ENCODE measurements at places on chromosomes 2 and 18.
A peak's percentile ranks its signal among the peaks of the same experiment; 100 is the strongest.

DNA sequence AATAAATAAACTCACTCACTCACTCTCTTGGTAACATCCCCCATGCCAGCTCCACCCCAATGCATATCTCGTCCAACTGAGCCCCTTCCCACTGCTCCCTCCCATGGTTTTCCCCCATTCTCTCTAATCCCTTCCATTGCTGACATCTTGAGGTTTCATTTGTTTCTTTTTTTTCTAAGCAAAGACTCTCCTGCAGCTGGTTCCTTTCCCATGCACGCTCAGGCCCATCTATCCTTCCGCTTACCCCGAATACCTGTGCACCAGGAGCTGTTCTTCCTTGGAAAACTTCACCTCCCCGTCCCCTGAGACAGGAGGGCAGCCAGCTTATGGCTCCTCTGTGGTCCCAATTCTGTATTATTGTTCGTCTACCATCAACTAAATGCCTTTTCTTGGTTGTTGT lies 41.7 kb upstream of the IGFBP2 start:
- no peak for DNase-seq

DNA sequence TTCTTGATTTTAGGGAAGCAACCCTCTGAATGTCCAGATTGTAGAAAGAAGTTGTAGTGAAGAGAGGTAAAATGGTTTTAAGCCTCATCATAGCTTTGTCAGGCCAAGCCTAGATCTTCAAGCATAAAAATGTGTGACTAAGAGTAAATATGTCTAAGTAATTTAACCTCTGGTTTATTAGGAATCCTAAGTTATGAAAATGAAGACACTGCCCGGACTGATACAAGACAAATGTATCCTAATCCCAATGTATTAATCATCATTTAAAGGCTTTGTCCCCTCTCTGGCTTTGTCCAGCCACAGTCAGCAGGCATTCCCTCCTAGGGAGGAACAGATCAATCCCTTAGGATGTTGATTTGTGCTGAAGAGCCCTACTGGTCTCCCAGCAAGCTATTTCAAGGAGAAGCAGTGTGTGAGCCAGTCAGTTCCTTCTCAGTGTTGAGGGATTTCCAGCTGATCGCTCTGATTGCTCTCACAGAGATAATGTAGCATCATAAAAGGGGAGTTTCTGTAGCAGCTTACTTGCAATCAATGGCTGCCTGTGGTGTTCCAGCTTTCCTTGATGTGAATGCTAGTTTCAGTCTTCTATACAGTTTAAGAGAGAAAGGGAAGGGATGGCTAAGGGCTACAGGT lies 796.1 kb downstream of the EPHA4 start:
- DNase-seq: no peak

DNA sequence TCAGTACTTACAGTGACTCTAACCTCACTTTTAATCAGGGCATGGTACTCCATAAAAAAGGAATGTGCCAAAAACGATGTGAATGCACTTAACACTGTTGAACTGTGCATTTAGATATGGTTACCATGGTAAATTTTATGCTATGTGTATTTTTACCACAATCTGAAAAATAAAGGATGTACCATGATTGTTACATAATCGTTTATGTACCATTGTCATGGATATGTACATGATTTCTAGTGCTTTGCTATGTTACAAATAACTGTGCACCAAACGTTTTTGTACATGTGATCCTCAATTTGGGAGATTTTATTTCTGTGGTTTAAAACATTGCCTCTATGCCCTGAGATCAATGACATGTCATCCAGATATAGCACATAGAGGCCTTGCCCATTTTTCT lies 21.8 kb downstream of the ZNF532 start:
- no peak for DNase-seq

DNA sequence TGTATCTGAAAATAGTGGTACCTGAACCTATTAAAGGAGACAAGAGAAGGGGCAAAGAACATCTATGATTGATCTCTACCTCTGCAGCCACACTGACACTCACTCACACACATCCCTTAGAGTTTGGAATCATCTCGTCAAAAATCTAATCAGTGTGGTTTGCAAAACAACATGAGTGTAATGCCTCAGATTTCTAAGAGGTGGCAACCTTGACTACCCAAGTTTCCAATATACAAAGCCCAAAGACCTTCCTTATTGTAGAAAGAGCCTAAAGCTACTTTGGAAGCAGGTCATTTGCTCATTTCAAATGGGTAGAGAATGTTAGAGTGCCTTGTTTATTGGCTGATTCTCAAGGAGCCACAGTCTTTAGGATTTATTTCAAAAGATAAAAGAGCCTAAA lies 444.9 kb downstream of the ARHGAP15 start:
- DNase-seq: no peak

DNA sequence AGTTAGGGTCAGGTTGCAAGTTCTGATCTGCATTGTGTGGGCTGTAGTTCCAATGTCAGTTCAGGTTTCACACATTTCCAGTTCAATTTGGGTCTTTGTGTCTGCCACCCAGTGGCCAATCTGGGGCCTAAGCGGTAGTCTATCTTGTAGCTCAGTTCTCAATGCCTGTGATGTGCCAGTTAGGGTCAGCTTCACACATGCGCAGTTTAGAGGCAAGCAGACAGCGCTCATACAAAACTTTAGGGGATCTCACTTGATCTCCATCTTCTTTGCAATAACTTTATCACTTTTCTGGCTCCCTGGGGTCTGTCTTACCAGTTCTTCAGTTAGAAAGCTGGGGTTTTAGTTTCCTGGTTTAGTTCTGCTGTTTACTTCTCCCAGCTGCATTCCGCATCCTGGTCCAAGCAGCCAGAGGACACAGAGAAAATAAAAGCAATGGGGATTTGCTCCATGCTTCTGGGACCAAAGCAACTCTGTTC lies 11.0 kb upstream of the ZNF24 start:
- peak; percentile 46 for DNase-seq

GRCh38 chr2:241542278-241542605 lies 16.3 kb upstream of the BOK start:
- no peak for DNase-seq

- peak; percentile 69 for DNase-seq
These were observed at the start of gene SP100 for GRCh38 chr2:230416061-230416721. Gene SP100 (plus strand): TSS chr2:230416201. CDS start chr2:230416297, 96 bp downstream.

GRCh38 chr2:138819964-138820363 lies 39.8 kb upstream of the NXPH2 start:
- DNase-seq: no peak

- no peak for DNase-seq
These were observed 1.6 kb upstream of the GPR17 start for GRCh38 chr2:127644066-127645025.

DNA sequence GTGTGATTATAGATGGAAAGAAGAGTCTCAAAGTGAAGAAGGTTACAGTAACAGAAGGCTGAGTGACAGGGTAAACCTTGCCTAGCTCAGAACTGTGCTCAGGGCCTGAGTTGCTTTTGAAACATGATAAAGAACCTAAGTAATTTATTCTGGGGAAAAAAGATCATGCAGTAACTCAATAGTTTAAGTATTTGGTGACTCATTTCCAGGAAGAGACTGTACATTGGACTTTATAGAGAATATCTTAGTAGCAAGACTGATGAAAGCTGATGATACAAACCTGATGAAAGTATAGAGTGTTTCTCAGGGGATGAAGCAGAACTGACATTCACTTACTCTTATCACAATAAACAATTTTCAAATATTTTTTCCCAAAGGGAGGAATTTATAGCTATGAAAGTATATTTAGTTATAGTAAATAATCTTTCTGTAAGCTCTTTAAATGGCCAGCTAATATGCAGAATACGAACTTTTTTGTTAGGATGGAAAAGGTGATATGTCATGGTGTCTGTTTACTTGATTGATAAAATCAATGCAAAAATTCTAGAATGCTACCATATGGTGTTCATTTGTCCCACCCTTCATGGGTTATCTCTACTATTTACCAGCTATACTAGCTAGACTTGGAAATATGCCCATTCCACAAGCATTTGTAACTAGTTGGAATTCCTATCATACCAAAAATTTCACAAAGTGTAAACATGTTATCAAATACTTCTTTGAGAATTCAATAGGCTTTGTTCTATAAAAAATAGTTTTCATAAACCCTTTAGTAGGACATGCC lies 1265.5 kb upstream of the ACVR2A start:
- no peak for DNase-seq

- DNase-seq: peak; percentile 16
These were observed 22.2 kb downstream of the ZSCAN30 start for GRCh38 chr18:35267809-35268208.

DNA sequence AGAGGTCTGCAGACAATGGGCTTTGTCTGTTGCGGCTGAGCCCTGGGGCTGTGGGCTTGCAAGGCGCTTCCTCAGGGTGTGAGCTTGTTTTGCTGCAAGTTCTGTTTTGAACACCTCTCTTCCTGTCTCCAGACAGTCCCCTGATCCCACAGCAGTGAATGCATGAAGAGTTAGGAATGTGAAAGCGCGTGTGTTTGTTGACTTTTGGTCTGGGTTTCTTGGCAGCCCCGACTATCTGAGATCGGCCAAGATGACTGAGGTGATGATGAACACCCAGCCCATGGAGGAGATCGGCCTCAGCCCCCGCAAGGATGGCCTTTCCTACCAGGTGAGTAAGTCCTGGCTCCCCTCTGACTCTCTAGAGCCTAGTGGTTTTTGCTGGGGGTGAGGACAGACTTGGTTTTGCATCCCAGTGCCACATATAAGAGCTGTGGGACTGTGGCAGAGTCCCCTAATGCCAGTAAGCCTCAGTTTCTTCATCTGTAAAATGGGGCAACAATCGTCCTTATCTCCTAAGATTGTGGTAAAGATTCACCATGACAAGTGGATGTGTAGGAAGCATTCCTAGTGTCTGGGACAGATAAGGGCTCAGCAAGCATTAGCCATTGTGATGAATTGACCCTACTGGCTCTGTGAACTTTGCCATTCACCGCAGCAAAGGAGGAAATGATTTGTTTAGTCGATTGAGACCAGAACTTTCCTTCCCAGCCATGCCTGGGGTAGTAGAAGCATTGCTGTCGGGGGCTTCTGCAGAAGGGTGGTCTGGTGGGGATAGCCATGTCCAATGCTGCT lies 3.0 kb downstream of the LBH start:
- DNase-seq: peak; percentile 45

GRCh38 chr2:127453392-127454171 lies 35.4 kb downstream of the PROC start:
- no peak for DNase-seq

DNA sequence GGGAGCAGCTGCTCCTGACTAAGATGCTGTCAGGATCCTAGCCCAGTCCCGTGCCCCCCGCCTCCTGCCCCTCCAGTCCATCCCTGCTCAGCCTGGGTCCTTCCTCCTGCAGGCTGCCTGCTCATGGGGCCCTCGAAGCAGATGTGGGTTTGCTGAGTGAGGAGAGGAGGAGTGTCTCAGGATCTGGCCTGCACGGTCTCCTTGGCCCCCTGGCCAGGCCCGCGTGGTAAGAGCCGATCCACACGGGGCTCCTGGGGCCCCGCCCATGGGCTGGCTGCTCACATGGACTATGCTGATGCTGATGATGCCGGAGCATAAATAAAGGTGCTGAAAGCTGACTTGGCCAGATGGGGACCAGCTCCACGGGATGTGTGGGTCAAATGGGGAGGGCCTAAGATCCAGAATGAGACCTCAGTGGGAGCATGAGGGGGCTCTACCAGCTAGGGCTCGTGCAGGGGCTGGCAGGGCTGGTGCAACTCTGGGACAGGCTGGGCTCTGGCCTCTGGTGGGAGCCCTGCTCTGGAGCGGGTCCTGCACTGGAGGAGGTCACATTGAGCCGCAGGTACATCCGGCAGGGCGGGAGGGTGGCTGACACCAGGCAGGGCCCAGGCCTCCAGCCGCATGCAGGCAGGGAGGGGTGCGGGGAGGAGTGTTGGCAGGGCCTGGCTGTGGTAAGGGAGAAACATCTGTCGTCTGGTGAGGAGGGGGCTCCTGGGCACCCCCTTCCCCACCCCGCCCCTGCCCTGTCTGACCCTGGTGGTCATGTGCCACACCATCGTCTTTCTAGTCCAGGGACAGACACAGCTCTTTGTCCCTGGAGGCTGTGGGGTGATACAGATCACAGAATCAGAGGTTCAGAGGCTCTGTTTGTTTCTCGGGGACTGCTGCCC lies 275.3 kb upstream of the HDAC4 start:
- no peak for DNase-seq

DNA sequence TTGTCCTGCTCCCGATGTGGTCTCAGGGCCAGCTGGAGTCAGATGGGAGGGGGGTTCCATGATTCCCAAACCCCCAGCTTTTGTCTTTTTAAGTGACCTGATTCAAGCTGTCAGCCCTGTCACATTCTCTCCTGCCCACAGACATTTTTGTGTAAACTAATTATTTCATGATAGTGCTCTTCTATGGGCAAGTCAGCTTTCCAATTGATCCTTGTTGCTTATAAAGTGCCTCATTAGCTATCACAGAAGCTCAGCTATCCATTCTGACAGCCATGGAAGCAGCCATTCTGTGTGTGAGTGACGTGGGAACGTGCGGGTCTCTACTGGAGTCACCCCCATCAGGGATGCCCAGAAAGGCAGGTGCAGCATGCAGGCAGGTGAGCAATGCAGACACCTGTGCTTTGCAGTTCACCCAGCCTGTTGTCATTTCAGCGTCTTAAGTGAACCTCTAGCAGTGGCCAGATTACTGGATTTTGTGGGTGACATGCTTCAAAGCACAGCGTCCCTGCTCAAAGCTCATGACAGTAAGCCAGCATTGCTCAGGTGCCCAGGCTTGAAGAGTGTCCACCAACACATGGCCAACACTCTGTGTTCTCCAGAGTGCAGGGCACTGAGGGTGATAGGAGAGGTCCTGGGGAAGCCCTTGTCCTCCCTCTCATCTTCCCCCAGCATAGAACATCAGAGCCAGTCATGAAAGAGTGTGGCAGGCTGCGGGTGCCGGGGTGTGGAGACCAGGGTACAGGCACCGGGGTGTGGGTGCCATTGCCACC lies 162.1 kb upstream of the SH3BP4 start:
- DNase-seq: no peak

- DNase-seq: no peak
These were observed 1.3 kb downstream of the WDR35 start for GRCh38 chr2:19988600-19988999.

DNA sequence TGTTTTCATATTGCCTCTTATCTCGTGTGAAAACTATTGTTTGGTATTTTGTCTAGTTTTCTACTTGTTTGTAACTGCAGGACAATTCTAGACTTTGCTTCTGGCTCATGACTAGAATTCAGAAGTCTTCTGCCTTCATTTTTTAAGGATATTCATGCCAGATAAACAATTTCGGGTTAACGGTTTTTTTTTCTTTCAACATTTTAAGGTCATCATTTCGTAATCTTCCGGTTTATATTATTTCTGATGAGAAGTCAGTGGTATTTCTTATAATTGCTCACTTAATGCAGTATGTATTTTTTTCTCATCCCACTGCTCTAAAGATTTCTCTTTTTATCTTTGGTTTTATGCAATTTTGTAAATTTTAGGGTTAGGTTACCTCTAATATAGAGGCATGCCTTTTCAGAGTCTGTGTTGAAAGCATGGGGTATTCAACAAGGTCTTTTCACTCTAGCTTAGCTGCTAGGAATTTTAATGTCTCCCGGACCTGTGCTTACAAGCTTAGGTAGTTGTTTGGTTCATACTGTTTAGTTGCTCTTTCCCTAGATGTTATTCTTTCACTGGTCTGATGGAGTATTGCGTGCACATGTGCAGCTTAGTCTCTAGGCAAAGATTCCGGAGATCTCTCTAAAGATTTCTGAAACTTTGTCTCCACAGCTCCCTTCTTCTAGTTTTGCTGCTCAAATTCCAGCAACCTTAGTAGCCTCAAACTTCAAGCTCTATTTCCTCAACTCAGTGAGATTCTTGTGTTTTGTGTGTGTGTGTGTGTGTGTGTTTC lies 198.1 kb downstream of the MCFD2 start:
- DNase-seq: no peak

- no peak for DNase-seq
These were observed 727.0 kb upstream of the PIK3C3 start for GRCh38 chr18:41227993-41228392.

GRCh38 chr2:8977758-8978157 lies 25.7 kb downstream of the MBOAT2 start:
- no peak for DNase-seq

- DNase-seq: no peak
These were observed 31.7 kb upstream of the SELENOI start for GRCh38 chr2:26314243-26314642.
